Omental fat pad (tissue), 4 donors: ENCODE measurements at places on chromosomes 1 and 21. TPM values are rescaled to one million over a fixed set of nuclear protein-coding genes. Genes with fewer than 3 reads are reported as not detected.

The CD5L gene
- 0.46 TPM for total RNA-seq

The LCK gene
- total RNA-seq, result 6.8 TPM

DNA sequence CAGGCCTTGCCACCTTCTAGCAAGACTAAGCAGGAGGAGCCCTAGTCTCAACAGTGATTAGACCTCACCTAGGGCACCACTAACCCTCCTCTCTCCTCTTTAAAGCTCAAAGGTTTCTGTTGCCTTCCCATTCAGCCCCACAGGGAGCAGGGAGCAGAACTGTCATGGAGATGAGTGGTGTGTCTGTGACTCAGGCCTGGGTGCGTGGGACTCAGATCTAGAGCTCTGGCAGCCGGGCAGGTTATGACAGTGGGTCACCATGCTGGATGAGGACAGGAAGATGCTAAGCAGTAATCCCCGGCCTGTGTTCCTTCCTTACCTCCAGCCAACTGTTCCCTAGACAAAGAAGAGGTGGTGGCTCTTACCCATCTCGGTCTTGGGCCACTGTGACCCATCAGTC lies 60.1 kb upstream of the COA6 start:
- DNase-seq, result no peak

The GPR25 gene
- total RNA-seq, result not detected

DNA sequence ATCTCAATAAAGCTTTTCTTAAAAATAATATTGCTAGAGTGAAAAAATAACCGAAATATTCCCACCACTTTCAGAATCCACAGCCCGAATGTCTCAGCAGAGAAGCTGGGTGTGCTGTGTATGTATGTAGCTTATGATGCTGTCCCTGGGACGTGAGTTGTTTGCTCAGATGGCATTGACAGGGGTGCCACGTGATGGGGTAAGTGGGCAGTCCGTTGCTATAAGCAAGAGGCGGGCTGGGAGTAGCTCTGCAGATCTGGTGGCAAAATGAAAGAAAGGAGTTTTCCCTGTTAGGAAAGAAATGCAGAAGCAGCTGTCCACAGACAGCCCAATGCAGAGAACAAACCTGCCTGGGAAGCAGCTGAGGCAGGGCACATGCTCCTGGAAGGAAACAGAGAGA lies 3.8 kb upstream of the FAM20B start:
- no peak for DNase-seq

DNA sequence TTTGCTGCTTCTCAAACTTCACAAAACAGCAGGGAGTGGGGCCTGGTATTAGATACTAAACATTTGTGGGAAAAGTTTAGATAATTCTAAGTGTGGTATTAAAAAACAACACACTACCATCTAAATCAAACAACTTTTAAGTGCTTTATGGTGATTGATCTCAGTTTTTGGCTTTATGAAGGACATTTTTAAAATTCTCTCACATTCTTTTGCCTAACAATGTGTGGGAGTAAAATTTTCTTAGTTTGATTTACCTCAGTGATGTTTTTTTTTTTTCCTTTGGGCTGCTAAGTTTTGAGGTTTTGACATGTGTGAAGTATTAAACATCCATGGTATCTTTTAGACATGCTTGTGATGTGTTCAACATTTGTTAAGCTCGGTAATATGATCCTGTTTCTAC lies 116.2 kb downstream of the DISP1 start:
- DNase-seq, result no peak

DNA sequence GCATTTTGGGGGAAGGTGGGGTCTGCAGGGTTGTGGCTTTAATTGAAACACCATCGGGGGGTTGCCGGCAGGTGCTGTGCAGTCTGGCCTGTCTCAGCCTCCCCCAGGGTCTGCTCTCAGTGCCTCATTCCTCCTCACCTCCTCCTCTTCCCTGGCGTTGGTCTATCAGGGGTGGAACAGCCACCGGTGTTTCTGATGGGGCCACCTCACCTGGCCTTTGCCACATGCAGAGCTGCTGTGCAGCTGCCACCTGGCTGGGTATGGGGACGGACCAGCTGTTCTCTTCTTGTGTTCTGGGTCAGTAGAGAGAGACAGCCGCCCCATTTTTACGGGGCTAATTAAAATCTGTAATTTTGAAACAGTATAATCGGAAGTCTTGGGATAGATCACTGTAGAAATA lies 53.9 kb downstream of the SPSB1 start:
- no peak for DNase-seq

DNA sequence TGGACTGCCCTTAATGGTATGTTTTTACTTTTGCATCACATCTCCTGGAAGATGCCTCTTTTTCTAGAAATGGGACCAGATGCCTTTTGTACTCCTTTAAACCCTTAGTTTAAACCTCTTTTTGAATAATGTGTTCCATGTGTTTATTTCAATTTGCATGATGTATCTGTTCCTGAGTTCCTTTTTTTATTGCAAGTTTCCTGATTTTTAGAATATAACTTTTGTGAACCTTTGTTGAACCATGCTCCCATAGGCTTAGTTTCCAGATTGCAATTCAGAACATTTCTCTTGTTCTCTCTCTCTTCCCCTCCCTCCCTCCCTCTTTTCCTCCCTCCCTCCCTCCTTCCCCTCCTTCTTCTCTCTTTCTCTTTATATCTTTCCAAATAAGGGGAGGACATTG lies 81.9 kb downstream of the RGL1 start:
- no peak for DNase-seq

- DNase-seq, result no peak
Measured at GRCh38 chr21:34302521-34302920, 61.3 kb upstream of the KCNE2 start.
